Activated naive CD4-positive, alpha-beta T cell treated with anti-CD3 and anti-CD28 coated beads, Interleukin-2, amount 50 U/mL, for 16 hours (primary cell): ENCODE measurements at places on chromosomes 5 and 9.
A peak's percentile ranks its signal among the peaks of the same experiment; 100 is the strongest.

DNA sequence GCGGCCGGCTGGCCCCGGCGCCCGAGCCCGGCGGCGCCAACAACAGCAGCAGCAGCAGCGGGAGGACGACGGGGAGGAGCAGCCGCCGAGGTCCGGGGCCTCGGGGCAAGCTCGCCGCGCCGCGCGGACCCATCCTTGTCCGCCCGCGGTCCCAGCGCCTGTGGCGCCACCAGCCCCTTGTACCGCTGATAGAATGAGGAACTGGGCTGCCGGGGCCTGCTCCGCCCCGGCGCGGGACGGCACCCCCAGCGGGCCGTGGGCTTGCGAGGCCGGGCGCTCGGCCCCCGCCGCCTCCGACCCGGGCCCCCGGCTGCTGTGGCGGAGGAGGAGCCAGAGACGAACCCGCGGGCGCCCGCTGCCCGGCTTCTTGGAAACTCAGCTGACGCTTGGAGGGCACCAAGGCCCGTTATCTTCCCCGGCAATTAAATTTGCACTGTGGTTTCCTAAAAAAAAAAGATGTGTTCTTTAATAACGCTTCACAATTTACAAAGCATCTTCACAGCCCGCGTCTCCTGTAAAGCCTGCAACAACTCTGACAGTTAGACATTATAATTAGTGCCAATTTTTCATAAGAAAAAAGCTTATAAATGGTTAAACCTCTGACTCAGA, at the start of gene ARSB:
TSS of gene ARSB (minus strand) at position 195 of the 609 bp plus-strand sequence. CDS start at position 133, 62 bp downstream.
- DNase-seq: peak; percentile 42

DNA sequence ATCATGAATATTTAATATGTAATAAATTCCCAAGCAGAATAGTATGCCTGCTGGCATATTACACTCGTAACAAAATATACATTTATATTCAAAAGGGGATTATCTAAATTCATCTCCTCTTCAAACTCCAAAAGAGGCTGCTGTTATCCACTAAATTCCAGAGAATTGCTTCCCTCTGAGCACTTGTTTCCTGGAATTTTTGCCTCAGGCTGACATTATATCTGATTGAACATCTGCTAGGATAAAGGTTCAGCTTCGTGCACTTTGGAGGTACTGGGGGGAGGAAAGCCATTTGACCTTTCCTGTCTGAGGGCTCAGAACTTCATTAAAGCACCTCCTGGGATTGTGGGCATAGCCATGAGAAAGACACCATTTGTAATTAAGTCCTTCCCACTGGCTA, 4.3 kb upstream of the HAPLN1 start:
- DNase-seq: no peak

- no peak for DNase-seq
Measured at GRCh38 chr5:25862276-25862675, 1176.1 kb downstream of the CDH9 start.

DNA sequence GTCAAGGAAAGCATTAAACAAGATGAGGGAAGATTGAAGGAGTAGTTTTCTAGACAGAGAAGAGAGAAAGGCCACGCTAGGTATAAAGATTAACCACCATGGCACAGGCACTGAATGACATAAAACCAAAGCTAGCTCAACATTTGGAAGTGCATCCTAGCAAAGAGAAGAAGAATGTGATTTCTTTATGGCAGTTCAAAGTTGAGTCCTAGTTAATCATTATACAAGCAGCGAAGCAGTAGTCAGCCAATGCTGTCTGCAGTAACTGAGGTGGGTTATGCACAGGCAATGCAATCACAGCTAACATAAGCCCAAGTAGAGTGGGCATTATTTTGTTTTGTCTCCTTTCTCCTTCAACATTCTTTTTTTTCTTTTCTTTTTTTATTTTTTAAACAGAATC, 24.0 kb upstream of the ANKRD31 start:
- DNase-seq: no peak

GRCh38 chr9:116172216-116172615, 18.6 kb downstream of the PAPPA start:
- no peak for DNase-seq

DNA sequence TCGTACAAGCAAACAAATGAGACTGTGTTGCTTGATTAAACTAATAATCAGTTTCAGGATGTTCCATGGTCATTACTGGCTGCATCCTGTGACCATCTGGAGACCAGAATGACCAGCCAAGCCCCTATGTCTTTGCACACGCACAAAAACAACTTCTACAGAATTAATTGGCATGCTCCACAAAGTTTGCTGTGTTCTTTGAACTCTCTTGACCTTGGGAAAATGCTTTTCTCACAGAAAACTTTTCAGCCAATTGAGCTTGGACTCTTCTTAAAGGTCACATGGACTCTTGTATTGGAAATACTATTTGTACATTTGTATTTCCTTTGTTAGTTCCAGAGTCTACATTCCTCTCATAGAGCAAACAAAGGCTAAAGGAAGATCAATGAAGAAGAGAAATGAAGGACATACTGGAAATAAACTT, 147.8 kb downstream of the ARRDC3 start:
- DNase-seq: no peak

- no peak for DNase-seq
Measured at GRCh38 chr5:102801371-102801770, 46.3 kb downstream of the PAM start.

- no peak for DNase-seq
Measured at GRCh38 chr5:109250533-109251329, 159.0 kb downstream of the PJA2 start.

GRCh38 chr9:89527084-89527483, 29.2 kb upstream of the SEMA4D start:
- no peak for DNase-seq

- DNase-seq: no peak
Measured at GRCh38 chr5:31107091-31107518, 86.4 kb upstream of the CDH6 start.

DNA sequence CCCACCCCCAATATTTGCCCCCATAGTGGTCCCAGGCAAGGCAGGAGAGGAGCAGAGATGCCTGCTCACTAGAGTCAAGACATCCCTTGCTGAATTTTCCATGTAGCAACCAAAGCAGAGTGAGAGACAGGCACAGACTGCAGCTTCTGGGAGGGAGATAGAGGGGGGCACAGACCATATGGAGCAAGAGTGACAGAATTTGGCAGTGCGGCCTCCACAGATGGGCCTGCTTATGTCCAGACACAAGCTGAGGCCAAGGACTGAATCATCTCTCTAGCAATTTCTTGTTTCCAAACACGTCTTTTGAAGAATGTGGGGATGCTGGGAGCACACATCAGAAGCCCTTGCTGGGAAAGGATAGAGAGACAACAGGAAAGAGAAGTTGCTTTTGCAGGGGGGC, 53.0 kb upstream of the ALDH1B1 start:
- DNase-seq: no peak

GRCh38 chr9:15403155-15403554, 19.5 kb upstream of the SNAPC3 start:
- DNase-seq: no peak

- no peak for DNase-seq
Measured at GRCh38 chr9:75602060-75602459, 288.4 kb upstream of the PCSK5 start.

DNA sequence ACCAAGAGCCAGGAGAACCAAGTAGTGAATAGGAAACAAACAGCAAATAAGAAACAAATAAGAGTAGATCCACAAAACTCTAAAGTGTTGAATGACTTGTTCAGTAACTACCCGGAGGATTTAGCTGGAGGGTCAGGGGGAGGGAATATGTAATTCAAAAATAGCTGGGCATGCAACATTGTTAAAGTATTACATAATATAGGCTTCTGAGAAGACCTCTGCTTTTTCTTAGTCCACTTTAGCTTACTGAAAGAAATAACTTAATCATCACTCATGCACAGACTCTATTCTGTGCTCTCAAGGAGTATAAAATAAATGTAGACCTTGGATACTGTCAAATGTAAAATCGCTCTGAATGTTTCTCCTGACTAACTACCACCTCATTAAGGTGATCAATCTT, 183.2 kb upstream of the POU5F2 start:
- DNase-seq: no peak

- DNase-seq: no peak
Measured at GRCh38 chr5:145943674-145944121, 7.3 kb downstream of the SH3RF2 start.

DNA sequence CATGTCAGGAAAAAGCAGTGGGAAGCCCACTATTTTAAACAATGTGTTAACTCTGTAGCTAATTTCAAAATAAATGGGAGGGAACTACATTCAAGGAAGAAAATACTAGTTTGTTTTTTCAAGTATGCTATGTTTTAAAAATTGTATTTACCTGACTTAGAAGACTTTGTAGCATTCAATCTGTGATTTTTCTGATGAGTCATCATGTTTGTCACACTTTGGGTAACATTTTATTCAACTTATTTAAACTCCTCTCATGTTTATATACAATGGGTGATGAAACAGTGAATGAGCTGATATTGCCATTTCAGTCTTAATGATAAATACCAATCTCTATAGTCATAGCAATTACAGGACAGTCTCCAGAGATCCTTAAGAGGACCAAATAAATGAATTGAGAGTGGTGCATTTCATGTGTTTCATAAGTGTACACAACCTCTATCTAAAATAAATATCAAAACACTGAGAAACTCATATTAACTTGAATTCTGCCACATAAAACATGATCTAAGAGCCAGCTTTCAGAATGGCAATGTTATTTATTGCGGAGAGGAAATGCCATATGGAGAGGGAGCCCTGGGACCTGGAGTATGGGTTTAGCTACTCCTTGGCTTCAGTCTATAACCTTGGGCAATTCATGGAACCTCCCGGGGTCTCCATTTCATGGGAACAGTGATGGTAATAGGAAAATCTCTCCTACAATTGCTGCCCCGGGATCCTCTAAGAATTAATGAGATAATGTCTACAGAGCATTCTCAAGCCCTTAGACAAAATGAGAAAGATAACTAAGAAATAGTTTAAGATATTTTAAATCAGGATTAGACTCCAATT, 913.9 kb downstream of the TLE4 start:
- DNase-seq: no peak

DNA sequence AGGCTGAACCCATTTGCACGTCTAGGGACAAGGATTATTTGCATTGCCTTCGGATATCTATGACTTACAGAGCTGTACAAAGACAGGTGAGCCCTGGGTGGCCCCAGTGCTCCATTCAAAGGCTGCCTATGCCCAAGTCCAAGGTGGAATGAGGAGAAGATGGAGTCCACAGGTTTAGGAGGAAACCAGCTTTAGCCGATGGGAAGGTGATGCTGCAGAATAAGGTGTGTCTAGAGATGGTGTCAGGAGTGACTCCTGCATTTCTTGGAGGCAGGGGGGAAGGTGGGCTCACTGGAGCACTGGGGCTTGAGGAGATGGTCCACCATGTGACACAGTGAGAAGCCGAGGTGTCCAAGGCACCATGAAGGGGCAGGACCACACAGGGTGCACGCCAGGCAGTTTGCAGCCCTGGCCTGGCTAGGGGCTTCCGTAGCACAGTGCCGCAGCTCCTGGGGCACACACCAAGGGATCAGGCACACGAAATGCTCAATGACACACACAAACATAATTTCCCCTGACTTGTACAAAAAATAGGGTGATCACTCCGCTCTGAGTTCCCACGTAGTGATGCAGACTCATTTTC, 32.1 kb downstream of the SEMA4D start:
- no peak for DNase-seq

- peak; percentile 21 for DNase-seq
Measured at GRCh38 chr5:161546470-161547301, at the start of gene GABRB2. TSS of gene GABRB2 (minus strand) at chr5:161546725. CDS start at chr5:161546643, 82 bp downstream.

GRCh38 chr9:27204578-27204977, 92.4 kb downstream of the EQTN start:
- DNase-seq: no peak

DNA sequence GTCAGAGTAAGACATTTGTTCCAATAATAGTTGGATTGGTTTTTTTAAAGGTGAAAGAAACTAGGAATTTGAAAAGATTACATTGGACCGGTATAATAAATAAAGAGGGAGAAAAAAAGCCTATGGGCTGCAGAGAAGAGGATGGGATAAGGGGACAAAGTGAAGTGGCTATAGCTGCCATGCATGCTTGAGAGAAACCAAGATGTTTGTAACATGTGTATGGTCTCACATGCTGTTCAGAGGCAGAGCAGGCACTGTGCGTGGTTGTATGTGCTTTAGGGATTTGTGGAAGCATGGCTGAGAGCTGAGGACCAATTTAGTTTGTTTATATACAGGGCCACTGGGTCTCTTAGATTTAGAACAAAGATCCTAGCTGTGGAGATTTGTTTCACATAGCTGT, 32.7 kb downstream of the LNPEP start:
- DNase-seq: no peak

DNA sequence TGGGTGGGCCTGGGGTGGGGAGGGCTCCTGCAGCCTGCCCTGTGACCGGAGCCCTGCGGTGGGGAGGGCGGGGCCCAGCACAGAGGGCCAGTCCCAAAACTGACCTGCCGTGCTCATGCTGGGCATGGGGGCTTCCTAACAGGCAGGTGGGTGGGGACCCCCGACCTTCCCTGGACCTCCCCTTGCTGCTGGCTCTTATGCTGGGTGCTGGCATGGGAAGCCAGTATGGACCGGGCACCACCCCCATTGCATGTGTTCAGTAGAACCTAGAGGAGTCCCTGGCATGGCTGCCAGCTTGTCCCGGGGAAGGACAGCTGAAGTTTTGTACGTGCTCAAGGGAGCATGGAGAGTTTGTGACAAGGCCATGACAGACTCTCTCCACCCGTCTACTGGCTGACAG, 37.1 kb downstream of the WNK2 start:
- DNase-seq: no peak

DNA sequence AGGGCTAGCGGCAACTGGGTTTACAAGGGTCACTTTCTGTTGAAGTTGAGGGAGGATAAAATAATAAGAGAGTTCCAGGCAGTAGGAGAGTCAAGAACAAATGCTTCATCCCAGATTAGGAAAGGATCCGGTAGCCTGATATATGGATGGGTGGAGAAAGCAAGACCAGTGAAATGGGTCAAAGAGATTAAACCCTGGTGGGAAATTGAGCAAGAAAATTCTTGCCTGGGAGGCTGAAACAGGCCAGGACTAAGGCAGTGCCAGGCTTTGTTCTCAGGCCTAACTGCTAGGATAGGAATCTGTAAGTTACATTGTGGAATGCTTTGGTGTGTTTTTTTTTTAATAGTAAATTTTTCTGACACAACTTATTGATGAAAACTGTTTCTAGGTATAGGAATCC, 257.4 kb upstream of the RFX3 start:
- DNase-seq: no peak

DNA sequence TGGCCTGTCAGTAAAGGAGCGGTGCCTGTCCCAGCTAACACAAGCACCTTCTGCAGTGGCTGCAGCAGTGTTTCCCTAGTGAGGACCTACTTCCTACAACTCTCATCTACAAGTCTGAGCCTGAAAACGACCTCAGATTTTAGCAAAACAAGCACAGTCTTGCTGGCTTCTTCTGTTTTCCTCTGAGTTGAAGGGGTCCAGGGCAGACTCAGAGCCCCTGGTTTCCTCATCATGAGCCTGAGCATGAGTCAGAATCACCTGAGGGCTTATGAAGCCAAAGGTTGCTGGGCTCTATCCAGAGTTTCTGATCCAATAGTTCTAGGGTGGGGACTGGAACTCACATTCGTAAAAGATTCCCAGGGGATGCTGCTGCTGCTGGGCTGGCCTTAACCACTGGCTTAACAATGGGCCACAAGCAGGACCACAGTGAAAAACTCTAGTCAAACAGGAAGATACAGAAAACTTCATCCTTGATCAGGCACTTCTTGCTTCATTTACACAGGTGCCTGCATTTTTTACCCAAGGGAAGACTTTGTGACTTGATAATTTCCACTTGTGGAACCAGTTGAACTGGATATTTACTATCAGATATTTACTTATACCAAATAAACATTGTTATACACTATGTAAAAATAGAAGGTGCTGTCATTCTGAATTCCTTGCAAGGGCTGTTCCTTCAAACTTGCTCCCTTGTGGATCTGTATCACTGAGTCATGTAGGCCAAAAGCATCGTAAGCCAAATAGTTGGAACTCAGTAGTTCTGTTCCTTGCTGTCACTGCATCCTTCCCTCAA, 4.3 kb upstream of the ACER2 start:
- DNase-seq: no peak
